ENCODE measurements at places on chromosomes 2 and 18.

GRCh38 chr2:14288016-14288415, 344.5 kb upstream of the LRATD1 start:
- no peak for DNase-seq

DNA sequence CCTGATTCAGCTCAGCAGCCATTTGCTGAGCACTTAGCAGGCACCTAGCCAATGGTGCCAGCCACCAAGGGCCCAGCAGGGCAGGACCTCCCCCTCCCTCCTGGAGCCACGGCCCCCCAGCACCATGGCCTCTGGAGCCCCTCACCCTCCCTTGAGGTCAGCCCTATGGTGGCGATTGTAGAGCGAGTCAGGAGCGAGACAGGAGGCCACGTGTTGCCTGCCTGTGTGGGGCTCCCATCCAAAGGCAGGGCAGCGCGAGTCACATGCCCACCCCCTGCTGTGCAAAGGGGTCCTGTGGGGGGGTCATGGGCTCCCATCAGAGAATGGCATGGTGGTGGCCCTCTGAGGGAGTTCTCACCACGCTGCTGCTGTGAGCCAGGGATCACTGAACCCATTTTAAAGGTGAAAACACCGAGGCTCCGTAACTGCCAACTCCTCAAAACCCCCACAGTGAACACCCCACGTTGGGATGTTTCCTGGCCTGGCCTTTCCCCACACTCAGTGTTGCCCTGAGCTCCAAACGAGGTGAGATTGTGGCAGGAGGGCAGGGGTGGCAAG, 35.6 kb downstream of the RAMP1 start:
- DNase-seq = no peak

DNA sequence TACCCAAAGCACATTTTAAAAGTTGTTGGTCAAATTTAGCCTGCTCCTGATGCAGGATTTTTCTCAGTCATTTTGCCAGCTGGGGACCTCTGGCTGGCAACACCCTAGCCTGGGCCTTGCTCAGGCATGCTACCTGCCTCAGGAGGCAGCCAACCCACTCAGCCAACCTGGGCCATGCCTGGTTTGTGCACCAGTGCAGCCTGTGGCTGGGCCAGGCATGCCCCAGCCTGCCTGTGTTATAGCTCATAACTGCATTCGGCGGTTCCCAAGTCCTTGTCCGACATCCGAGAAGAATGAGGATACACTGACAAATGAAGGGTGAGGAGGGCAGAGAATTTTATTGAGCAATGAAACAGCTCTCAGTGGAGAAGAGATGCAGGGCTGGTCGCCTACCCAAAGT, 608.0 kb downstream of the SUCLG1 start:
- no peak for DNase-seq

GRCh38 chr18:5720132-5720531, 175.2 kb downstream of the TMEM200C start:
- DNase-seq = no peak

DNA sequence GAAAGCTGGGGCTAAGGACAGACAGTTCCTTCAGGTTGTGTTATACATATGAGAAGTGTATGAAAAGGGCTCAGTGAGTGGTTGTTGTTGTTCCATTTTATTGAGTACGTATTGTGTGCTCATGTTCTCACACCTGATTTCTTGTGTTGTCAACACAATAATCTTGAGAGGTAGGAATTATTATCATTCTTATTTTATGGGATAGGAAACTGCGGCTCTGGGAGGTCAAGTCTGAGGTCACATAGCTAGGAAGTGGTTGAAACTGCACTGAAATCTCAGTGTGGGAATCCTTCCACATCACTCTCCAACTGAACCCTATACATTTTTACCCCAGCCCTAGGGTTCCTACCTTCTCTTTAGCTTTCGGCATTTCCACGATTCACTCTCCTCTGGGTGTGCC, 124.2 kb upstream of the CXCR4 start:
- no peak for DNase-seq

DNA sequence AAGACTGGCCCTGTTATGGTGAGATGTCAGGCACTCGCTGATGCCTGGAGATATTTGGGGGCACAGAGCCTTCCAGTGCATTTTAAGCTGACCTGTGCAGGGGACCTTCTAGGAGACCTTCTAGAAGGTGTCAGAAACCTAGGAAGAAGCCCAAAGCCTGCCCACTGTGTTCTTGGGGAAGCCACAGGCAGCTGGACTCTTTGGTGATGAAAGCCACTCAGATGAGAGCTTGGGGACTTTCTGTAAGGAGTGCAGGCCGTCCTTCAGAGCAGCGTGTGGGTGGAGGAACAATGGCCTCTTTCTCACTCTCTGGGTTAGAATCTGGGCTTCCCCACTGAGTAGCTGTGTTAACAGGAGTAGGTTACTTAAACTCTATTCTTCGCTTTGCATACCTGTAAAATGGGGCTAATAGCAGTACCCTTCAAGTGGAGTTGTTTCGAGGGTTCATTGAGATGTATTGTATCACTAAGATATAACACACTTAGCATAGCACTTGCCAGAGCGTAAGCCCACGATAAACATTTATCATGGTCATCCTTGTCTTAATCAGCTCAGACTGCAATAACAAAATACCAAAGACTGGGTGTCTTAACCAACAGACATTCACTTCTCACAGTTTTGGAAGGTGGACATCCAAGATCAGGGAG, 322.3 kb upstream of the EPAS1 start:
- DNase-seq = no peak

DNA sequence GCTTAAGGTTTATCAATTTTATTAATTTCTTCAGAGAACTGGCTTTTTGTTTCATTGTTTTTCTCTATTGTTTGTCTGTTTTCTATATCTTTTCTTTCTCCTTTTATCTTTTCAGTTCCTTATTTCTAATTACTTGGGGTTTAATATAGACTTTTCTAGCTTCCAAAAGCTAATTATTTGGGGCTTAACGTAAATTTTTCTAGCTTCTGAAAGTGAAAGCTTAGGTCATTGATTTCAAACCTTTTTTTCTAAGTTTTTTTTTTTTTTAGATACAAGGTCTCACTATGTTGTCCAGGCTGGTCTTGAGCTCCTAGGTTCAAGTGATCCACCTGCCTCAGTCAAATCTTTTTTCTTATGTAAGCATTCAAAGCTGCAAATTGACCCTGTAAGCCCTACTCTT, 266.6 kb downstream of the CAMKMT start:
- DNase-seq = no peak

- DNase-seq = no peak
Measured at GRCh38 chr2:172280571-172281361, 146.6 kb upstream of the ITGA6 start.

DNA sequence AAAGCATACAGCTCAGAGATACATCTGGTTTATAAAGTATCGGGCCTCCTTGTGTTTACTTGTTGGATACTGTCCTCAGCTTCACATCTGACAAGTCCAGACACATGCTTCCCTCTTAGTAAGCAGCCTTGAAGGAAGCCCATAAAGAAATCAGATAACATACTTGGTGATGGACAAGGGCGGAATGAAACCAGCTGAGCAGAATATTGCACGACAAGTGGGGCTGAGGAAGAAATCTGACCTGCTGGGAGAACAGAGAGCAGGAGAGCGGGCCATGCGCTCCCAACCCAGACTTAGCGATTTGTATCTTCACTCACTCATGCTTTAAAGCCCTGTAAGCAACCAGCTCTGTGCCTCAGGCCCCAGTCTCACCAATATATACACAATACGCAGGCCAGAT, 208.4 kb downstream of the CDH20 start:
- DNase-seq = no peak

GRCh38 chr2:10097352-10098148, 17.3 kb upstream of the CYS1 start:
- DNase-seq = no peak

DNA sequence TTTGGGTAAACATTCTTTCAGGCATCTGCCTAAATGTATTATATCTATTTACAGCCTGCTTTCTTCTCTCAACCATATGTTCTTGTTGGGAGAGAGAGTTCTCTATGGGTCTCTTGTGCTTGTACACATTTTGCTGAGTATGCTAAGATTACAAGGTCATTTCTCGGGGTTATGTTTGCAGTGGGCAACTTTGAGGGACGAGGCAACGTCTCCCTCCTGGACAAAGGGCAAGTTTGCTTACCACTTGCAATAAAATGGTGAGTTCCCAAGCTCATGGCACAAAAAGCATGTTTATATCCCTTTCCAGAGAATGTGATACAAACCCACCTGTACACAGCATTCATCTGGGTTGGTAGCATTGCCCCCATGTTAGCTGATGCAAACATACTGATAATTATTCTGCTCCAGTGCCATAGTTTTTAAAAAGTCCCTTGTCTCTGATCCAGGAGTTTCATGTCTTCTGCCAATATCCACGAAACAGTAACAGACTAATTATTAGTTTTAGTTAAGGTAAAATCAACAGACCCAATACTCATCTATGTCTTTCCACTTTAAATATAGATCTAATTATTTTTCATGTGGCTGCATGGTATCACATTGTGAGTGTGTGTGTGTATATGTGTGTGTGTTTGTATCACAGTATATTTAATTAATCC, 84.2 kb upstream of the MAPK4 start:
- no peak for DNase-seq

GRCh38 chr2:60365556-60365955, 187.9 kb downstream of the BCL11A start:
- DNase-seq = no peak

DNA sequence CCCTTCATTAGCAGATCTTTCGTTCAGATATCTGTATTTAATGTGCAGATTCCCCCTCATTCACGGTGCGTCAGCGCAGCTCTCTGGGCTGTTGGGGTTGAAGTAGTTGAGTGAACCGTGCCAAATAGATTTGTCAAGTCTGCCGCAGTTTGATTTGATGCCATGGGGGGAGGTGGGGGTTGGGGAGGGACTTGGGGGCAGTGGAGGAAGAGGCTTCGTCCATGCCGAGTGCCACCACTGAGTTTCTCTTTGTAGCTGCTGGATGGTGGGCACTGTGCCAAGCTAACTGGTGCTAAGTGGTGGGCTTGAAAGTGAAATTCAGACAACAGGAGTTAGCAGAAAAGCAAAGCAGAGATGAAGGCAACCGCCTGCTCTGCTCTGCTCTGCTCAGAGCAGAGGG, 47.9 kb downstream of the NRP2 start:
- no peak for DNase-seq

DNA sequence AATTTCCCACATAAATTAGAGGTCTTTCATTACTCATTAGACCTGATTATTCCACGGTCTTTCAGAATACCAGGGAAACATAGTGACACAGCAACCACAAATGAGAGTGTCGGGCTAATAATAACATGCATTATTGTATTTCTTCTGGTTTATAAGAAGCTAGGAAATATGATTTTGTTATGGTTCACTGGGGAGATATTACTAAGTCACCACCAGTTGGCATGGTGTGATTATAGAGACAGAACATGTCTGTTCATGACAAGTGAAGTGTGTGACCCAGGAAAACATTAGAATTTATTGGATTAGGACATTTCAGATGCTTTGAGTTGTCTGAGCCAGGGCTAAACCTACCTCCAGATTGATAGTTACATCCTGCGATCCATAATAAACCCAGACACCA, 494.4 kb downstream of the FBXO15 start:
- no peak for DNase-seq

GRCh38 chr2:61141151-61141550, 20.8 kb upstream of the C2orf74 start:
- DNase-seq = no peak

- no peak for DNase-seq
Measured at GRCh38 chr18:25233528-25234321, 118.2 kb downstream of the ZNF521 start.

- DNase-seq = no peak
Measured at GRCh38 chr2:173171321-173171720, 95.7 kb downstream of the MAP3K20 start.

GRCh38 chr18:75475228-75475627, 47.7 kb upstream of the SMIM21 start:
- no peak for DNase-seq

GRCh38 chr2:40430776-40431599, 20.9 kb downstream of the SLC8A1 start:
- no peak for DNase-seq

Data from stimulated activated CD4-positive, alpha-beta T cell treated with anti-CD3 and anti-CD28 coated beads, TNF-alpha, amount 100 ng/mL, for 1 hour (primary cell).